Right kidney (tissue), 9 donors: ENCODE measurements at places on chromosomes 5 and 9.

DNA sequence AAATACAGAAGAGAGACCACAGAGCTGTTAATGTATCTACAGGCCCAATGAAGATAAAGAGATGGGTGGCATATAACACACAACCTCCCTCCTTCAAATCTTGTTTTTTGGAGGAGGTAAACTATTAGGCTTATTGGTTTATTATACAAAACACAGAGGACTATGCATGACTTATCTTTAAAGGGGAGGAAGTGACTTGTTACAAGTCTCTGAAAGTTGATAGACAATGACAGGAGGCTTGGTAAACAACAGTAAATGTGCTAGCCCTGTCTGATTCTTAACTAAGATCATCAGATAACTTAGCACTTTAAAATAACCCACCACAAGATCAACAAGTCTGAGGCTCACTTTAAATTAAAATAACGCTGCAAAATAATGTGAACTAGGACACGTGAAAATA is 219.0 kb downstream of the MLLT3 start:
- no peak for DNase-seq

DNA sequence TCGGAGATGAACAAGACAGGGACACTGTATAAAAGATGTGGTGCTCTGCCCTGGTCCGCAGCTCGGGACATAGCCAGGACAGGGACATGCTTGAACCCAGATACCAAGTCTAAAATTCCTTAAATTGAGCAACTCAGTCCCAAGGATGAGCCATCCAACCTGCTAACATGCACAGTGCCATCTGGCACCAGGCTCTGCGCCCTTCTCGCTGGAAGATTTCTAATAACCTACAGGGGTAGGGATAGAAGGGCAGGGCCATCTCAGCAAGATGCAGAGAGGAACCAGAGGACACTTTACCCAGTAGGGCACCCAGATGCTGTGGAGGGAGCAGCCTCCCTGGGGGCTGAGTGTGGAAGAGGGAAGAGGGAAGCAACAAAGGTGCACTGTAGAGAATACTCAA is 60.1 kb downstream of the SEMA4D start:
- no peak for DNase-seq

DNA sequence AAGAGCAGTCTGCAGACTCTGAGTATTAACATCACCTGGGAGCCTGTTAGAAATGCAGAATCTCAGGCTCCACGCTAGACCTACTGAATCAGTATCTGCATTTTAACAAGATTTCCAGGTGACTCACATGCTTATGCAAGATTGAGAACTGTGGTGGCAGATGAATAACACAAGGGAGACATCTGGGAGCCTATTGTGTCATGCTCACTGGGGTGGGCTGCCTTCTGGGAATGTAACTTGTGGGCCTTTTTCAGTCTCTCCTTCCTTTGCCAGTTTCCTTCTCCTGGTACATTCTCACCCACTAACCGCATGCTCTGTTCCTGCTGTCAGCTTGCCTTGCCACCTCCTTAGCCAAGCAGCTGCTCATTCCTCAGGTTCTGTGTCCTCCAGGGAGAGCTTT is 176.6 kb upstream of the C9orf72 start:
- DNase-seq, result no peak

GRCh38 chr5:95822542-95823181 is at the start of gene GLRX:
Gene GLRX, minus strand, starts transcription at chr5:95822726. Its CDS starts 64 bp downstream, at chr5:95822662.
- peak; percentile 81 for DNase-seq

DNA sequence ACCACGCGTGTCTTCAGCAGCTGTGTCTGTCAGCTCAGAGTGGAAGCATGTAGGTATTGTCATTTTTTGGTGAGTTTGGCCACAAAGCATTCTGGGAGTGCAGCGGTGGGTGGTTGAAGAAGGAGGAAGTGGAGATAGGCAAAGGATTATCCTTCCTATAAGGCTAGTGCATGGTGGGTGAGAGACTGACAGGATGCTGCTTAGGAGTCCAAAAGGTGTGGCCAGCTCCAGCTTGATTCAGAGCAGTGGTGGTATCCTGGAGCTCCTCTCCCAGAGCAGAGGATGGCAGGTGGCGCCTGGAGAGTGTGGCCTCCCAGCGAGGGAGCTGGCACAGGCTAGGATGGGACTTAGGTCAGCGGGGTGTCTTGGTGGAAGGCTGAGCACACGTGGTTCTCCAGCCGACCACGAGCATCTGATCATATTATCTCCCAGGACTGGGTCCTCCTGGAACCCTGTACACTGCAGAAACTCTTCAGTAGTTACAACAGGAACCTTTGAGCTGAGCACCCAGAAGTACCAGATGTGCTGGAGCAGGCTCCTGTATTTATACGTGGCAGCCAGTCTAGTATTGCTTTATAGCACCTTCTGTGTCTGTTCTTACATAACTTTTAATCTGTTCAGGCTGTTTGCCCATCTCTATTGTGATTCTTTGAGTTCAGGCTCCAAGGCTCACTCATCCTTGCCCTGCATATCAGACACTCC is 29.6 kb downstream of the MAML1 start:
- DNase-seq, result no peak

DNA sequence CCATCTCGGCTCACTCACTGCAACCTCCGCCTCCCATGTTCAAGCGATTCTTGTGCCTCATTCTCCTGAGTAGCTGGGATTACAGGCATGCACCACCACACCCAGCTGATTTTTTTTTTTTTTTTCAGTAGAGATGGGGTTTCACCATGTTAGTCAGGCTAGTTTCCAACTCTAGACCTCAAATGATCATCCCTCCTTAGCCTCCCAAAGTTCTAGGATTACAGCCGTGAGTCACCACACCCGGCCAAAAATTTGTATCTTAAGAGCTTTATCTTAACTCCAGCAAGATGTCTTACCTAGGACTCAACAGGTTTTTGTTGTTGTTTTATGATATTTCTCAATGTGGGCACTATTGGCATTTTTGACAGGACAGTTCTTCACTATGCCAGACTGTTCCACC is 27.9 kb downstream of the LYRM7 start:
- no peak for DNase-seq
